Nucleus accumbens (tissue), 56 donors: ENCODE measurements at places on chromosomes 3 and 15.

DNA sequence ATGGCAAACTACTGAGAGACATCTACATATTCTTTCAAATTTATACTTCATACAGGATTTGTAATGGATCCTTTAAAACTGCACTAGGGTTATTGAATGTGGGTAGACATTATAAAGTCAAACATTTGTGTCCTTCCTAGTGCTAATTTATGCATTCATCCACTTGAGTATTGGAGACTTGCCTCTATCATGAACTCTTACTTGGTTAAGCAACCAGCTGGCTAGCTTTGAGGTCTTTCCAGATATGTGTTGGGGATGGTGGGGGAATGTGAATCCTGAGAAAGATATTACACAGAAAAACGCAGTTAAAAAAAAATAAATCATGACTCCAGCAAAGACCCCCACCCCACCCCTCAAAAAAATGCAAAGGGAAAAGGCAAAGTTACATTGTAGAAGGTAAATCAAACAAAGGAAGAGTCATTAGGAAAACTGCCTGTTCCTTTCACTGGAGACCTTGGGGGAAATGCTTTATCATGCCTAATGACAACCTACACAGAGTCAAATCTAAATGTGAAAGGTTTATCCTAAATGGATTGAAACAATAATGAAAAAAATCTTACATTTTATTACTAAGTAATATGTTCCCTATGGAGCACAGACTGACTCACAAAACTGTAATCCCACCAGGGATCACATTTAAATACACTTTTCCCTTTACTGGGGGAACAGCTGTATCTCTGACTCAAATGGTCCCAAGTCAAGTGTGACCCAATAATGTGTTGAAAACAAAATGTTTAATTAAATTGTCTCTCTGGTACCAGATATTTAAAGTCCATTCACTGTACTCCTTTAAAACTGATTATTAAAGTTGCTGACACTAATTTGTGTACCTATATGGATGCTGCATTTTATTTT is 522.3 kb downstream of the ROBO1 start:
- DNase-seq = no peak

- DNase-seq = no peak
Measured at GRCh38 chr3:194967151-194968117, 281.8 kb downstream of the FAM43A start.

DNA sequence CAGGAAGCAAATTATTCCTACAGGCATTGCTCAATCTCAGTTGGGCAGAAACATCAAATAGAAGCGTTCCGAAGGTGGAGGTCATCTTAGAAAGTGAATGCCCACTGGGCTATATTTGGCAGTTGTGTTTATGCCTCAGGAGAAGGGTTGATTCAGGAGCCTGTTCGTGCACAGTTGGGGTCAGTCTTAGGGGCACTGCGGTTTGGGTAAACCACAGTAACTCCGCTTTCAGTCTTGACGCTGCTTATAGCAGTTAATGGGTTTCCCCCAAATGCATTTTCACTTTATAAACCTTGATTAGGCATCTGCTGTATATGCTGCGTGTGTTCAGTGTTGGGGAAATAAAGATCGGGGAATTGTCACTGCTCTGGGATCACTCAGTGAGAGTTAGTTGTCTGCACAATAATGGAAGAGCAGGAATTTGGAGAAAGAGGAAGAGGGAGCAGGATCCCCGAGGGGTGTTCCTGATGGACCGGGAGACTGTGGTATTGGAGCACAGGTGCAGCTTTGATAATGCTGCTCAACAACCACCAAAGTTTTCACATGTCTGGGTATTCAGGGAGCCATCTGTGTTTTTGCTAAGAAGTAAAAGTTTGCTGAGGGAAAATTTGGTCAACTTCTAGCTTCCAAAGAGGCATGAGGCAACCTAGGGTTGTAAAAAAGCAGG is 124.3 kb upstream of the EIF1B start:
- no peak for DNase-seq

DNA sequence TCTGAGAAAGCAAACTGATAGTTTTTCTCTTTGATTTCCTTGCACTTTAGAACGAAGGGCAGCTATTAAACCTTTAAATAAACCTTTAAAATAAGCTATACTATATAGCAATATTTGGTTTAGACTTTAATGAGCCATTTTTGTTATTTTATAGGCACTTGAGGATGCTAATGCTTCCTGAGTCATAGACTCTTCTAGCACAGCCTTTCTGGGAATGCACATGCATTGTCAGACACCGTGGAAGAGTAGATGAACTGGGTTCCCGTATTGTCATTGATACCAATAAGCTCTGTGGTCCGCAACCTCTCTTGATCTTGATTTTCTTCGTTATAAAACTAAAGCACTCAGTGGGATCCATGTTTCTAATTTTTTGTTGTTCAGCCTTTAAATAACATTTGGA is 27.6 kb downstream of the CERS3 start:
- no peak for DNase-seq

DNA sequence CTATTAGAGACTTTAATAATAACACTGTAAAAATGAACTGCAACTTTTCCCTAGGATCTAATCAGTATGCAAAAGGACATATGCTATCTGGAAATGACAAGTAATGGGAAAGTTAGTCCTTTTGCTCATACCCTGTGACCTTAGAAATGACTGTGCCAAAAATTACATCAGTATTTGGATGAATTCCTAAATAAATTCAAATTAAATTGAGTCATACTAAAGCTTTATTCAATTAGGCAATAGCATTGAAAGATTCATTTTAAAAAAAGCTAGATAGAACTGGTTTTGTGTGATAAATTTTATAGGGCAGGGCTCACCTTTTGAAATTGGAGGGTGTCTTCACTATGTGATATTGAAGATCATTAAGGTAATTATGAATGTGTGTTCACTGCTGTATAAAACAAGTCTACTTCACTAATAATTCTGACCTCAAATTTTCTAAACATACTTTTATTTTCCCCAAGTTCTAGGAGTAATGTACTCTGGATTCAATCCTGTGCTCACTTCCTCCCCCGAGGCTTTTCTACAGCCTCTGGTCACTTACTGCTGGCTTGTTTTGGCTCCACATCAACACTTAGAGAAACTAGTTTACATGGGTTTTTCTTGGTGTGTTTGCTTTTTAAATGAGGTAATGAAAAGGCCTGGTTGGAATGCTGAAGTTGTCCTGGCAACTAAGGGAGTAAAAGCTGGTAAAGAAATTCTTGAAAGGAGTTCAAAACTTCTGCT is 44.4 kb upstream of the SPTSSB start:
- no peak for DNase-seq
